ENCODE measurements at places on chromosomes 3 and 15.

GRCh38 chr3:41265823-41266273 lies 66.5 kb downstream of the CTNNB1 start:
- DNase-seq: peak; percentile 68

DNA sequence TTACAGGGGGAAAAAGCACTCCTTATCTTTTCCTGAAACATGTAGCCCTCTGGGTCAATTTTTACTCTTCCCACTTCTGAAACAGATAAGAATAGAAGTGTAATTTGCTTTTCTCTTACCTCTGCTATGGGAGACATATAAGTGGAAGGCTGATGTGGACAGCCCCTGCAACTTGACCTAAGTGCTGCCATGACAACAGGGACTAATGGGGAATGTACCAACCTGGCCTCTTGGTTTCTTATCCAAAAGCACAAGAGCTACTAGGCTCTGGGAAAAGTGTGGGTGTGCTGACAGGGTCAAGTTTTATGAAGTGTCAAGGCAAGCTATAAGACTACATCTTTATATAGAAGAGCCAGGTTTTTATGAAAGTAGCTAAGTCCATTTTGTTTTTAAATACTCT lies 1246.5 kb downstream of the OTOL1 start:
- no peak for DNase-seq

GRCh38 chr3:72242326-72242725 lies 457.4 kb upstream of the PROK2 start:
- no peak for DNase-seq

GRCh38 chr3:55006244-55006676 lies 78.4 kb upstream of the LRTM1 start:
- DNase-seq: no peak

- DNase-seq: no peak
Measured at GRCh38 chr3:142929890-142930289, 33.6 kb downstream of the PAQR9 start.

GRCh38 chr3:134359121-134360010 lies 14.9 kb downstream of the AMOTL2 start:
- no peak for DNase-seq

- DNase-seq: no peak
Measured at GRCh38 chr3:4776399-4776979, 202.7 kb upstream of the BHLHE40 start.

GRCh38 chr3:14913071-14913925 lies 34.1 kb upstream of the NR2C2 start:
- no peak for DNase-seq
